ENCODE measurements at places on chromosomes 5 and 9. TPM values are rescaled to one million over a fixed set of nuclear protein-coding genes. Genes with fewer than 3 reads are reported as not detected.
A peak's percentile ranks its signal among the peaks of the same experiment; 100 is the strongest.

DNA sequence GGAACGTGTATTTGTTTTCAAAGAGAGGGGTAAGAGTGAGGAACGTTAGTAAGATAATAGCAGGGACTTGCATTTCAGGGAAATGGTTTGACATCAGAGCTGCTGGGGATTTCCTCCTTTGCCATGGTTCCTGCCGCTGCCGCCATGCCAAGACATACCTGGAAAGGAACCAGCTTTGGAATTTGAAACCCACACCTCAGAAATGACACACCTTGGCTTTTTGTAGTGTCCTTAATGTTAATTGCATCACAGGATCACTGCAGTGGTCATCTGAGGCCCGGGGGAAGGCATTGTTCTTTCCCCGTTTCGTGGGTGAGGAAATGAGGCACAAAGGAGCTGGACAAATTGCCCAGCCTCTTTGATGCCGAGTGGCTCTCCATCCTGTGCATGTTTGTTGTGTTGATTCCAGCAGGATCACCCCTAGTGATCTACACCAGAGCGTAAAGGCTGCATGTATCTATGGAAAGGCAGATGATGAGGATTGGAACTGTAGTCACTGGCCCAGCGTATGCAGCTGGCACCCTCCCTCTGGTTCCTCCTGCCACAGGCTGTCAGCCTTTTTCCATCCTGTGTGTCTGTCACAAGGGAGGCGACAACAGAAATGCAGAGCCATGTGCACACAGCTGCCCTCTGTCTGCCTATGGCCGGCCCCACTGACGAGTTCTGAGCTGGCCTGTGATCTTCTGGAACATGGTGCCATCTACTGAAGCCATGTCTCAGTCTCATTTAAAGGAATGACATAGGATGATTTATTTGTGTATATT is 37.8 kb downstream of the SLC46A2 start:
- H3K27me3 ChIP-seq = no peaks in the 10 kb centered on the region
- no peaks in the 10 kb centered on the region for H3K36me3 ChIP-seq
- no peaks in the 10 kb centered on the region for H3K4me1 ChIP-seq
- no peak overlapping the region for H3K4me3 ChIP-seq

Gene DBH
- total RNA-seq = not detected

Gene AJM1
- total RNA-seq = 7.3 TPM

Gene PLEKHG4B
- under 0.01 TPM for total RNA-seq

DNA sequence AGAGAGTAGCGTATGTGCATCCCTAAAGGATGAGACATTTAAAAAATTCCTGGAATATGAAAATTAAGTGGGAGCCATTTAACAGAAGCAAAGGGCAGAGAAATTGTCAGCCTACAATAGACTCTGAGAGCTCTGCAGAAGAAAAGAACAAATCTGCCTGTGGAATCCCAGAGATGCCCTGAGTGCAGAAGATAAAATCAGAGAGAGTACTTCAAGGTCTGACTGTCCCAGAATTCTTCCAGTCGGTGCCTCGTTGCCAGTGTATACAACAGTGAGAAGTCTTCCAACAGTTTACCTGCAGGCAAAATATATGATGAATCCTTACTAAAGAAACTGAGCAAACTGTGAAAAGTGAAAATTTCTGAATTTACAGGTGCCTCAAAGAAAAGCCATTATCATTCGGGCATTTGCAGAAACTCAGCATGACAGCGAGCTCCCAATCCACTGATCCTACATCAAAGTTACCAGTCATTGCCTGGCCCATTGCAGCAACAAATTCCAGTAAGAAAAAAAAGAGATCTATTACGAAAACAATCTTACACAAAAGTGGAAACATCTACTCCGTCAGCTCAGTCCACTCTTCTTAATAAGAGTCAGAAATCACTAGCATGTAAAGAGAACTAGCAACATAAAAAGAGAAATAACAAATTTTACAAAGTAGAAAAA is 92.8 kb upstream of the VCAN start:
- no peak overlapping the region for H3K27ac ChIP-seq
- H3K27me3 ChIP-seq = no peaks in the 10 kb centered on the region
- H3K36me3 ChIP-seq = no peaks in the 10 kb centered on the region
- H3K4me1 ChIP-seq = peaks cover 11% of the 10 kb centered on the region

DNA sequence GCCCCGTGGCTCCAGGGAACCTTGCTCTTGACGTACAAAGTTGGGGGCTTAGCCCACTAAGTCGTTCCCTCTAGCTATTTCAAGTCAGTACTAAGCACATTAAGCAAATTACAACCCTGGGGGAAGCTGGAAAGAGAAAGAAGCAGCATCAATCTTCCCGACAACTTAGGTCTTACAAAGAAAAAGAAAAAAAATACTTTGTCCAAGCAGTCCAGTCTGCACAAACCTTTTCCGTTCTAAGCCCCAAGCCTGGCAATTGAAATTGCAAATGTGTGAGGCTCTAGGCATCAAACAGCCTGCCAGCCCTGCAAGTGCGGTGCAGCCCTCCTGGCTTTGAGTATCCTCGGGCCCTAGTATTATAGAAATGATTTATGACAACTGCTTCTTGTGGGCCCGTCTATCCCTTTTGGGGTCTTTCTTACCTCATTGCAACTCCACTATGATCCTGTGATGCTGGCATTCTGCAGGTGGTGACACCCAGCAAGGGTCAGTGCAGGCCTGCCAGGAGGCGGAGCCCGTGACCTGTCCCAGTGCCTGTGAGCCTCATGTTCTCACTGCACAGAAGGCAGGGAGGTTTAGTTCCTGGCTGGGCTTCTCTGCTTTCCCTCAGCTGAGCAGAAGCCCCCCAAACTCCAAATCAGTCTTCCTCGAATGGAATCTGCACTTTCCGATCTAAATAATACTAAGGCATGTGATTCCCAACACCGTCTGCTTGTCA is 232.3 kb upstream of the IRX2 start:
- H3K36me3 ChIP-seq = no peaks in the 10 kb centered on the region
- DNase-seq = no peak
- H3K27me3 ChIP-seq = no peaks in the 10 kb centered on the region
- no peak overlapping the region for H3K27ac ChIP-seq
- H3K4me1 ChIP-seq = no peaks in the 10 kb centered on the region
- H3K4me3 ChIP-seq = no peak overlapping the region

- DNase-seq = no peak
- H3K4me3 ChIP-seq = peak overlapping the region; percentile 21
- H3K27me3 ChIP-seq = no peaks in the 10 kb centered on the region
- peak overlapping the region; percentile 66 for H3K27ac ChIP-seq
- no peaks in the 10 kb centered on the region for H3K36me3 ChIP-seq
- H3K4me1 ChIP-seq = peaks cover 38% of the 10 kb centered on the region
These were observed 425.9 kb upstream of the MPDZ start for GRCh38 chr9:13705373-13705772.

Measured in thoracic aorta (tissue), 2 donors.